Breast epithelium (tissue), 4 donors: ENCODE measurements at places on chromosomes 16 and 17. TPM values are rescaled to one million over a fixed set of nuclear protein-coding genes. Genes with fewer than 3 reads are reported as not detected.
A peak's percentile ranks its signal among the peaks of the same experiment; 100 is the strongest.

- DNase-seq, result no peak
- no peaks in the 10 kb centered on the region for H3K4me1 ChIP-seq
- no peaks in the 10 kb centered on the region for H3K36me3 ChIP-seq
- no peak overlapping the region for H3K27ac ChIP-seq
- H3K4me3 ChIP-seq, result no peak overlapping the region
These were observed 815.5 kb downstream of the KCNJ18 start for GRCh38 chr17:22507823-22508222.

RMI2 gene
- 1.6 TPM for total RNA-seq

- H3K27ac ChIP-seq, result no peak overlapping the region
- no peaks in the 10 kb centered on the region for H3K36me3 ChIP-seq
- H3K4me3 ChIP-seq, result no peak overlapping the region
- no peaks in the 10 kb centered on the region for H3K4me1 ChIP-seq
- H3K27me3 ChIP-seq, result no peaks in the 10 kb centered on the region
- DNase-seq, result no peak
These were observed 5.7 kb downstream of the OR4D2 start for GRCh38 chr17:58172369-58173071.

DNA sequence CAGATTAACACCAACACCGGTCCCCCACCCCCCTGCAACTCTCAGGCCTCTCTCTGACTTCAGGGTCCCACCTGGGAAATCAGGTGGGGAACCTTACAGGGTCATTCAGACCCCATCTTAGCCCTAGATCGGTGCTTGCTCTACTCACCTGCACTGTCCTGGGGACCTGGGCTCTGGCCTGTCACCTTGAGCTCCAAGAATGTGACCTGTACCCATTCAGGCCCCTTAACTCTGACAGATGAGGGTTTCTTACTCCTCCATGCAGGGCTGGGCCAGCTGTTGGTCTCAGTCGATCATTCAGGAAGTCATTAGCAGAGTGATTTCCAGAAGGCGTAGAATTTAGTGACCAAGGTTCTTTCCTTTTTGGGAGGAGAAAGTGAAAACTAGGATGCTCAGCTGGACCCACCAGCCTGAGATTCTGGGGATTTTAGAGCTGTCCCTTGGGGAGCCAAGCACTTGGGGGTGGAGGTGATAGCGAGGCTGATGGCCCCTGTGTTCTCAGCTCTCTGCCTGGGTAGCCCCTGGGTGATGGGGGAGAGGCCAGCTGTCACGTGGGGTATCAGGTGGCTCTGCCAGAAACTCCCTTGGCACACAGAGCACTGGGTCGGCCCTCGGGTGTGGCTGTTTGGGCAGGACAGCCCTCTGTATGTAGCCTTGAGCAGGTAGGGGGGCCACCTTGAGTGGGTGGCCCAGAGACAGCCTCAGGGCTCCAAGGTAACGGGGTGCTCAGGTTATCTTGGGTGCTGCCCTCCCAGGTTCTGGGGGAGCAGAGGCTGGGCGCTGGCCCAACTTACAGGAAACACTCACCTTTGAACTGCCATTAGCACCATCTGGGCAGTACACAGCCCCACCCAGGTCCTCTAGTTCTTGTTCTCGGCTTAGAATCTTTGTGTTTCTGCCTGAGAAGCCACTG is 724 bp downstream of the MVP start:
- H3K27me3 ChIP-seq, result no peaks in the 10 kb centered on the region
- H3K27ac ChIP-seq, result peak overlapping the region; percentile 93
- no peaks in the 10 kb centered on the region for H3K36me3 ChIP-seq
- peaks cover 13% of the 10 kb centered on the region for H3K4me1 ChIP-seq
- DNase-seq, result no peak

DNA sequence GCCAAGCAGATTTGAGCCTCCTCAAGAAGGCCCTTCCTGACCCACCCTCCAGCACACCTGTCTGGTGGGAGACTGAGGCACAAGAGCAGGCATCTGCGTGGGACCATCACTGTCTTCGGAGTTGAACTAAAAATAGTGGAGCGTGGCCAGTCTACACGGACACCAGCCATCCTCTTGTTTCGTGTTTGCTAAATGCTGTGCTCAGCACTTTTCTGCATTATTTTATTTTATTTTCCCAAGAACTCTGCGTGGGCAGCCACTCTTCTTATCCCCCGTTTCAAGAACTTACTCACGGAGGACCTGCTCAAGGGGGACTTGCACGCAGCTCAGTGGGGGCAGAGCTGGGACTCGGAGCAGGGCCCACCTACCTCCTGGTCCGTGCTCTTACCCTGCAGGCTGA is 60.8 kb downstream of the SOCS3 start:
- no peak for DNase-seq
- H3K4me1 ChIP-seq, result no peaks in the 10 kb centered on the region
- no peak overlapping the region for H3K4me3 ChIP-seq

DPEP2 gene
- 2.5 TPM for total RNA-seq

- H3K4me1 ChIP-seq, result peaks cover 48% of the 10 kb centered on the region
- H3K27ac ChIP-seq, result peak overlapping the region; percentile 93
- DNase-seq, result peak; percentile 76
- peak overlapping the region; percentile 34 for H3K4me3 ChIP-seq
These were observed 6.6 kb downstream of the NHERF2 start for GRCh38 chr16:2033057-2033908.

EIF3CL gene
- total RNA-seq, result 191 TPM

LGALS3BP gene
- 192 TPM for total RNA-seq
